ENCODE measurements at places on chromosomes 12 and 14.

GRCh38 chr12:45880533-45880932, 109.8 kb downstream of the SCAF11 start:
- DNase-seq, result no peak

- no peak for DNase-seq
These were observed 12.7 kb downstream of the TGFB3 start for GRCh38 chr14:75969126-75969525.

- DNase-seq, result no peak
These were observed at the start of gene UBC for GRCh38 chr12:124914392-124915238. Gene UBC (minus strand): TSS chr12:124914650. CDS start chr12:124913771, 879 bp downstream.

DNA sequence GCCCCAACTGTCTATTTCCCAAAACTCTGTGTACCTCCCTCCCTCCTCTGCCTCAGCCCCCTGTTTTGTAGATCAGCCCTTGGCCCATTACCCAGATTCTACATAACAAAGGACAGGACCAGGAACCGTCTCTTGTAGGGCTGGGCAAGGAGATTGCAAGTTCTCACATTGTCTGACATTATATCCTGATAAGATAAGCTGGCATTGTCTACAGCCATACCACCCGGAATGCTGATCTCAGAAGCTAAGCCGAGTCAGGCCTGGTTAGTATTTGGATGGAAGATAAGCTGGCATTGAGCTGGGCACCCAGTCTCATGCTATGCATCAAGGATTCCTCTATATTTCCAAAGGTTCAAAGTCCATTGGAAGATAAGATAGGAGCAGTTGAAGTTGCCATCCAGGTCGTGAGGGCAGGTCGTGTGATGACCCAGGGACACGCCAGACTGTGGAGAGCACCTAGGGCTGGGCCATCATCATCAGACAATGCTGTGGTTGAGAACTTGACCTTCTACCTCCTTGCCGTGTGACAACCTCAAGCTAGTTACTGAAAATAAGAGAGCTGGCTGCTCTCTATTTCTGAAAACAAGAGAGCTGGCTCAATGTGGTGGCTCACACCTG, 29.5 kb downstream of the PHETA1 start:
- no peak for DNase-seq

DNA sequence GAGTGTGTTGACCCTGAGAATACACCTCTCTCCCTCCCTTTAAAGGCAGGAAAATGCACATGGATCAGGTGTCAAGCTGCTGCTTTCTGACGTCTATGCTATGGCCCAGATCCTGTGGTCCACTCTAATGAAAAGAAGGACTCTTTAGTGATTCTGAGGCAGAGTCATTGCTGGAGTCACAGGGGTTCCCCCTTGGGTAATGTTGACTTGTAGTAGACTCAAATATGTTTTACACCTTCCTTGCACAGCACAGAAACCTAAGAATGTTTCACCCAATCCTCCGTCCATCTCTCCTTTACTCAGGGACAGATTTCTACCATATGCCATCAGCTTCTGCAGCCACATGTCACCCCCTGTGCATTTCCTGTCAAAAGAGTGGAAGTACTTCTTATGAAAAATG, 525.4 kb downstream of the TMEM121 start:
- DNase-seq, result no peak

DNA sequence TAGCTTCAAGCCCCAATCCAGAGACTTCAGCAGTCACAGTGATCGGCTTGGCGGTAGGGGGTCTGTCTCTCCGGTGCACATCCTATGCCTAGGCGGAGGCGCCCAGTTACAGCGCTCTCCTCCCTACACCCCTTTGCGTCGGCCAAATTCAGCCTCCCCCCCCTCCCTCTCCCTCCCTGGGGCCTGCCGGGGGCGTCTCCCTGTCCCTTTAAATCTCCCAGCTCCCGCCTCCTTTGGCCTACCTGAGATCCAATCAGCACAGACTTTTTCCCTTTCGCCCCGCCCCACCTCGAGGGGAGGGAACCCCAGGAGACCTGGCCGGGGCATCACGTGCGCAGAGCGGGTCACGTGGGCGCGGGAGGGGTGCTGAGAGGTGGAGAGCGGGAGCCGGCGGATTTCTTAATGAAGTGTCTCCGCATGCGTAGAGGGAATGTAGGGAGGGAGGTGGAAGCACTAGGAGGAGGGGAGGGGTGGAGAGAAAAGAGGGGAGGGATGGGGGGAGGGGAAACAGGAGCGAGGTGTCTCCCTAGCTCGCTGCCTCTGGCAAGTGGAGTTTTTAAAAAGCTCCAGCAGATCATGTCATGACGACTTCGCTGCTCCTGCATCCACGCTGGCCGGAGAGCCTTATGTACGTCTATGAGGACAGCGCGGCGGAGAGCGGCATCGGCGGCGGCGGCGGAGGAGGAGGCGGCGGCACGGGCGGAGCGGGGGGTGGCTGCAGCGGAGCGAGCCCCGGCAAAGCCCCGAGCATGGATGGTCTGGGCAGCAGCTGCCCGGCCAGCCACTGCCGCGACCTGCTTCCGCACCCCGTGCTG, at the start of gene HOXC13:
HOXC13 (plus strand) TSS at position 506 of the 815 bp plus-strand sequence; CDS start at position 582, 76 bp downstream.
- peak; percentile 91 for DNase-seq

DNA sequence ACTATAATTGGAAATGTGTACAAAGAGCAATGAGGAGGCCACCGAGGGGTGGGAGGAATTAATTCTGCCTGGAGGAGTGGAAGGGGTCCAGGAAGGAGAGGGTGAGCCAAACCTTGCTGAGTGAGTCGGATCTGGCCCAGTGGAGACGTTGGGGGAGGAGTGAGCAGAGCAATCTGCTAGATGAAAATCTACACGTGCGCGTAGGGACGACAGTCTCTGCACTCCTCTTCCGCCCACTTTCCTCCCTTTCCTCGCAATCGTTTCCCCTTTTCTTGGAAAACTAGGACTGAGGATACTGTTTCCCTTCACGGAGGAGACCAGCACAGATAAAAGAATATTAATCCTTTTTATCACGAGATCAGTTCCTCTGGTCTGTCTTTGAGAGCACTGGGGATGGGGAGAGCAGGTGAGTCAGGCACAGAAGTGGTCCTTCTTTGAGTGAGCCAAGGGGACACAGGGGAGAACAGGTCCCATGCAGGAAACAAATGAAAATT, 2.9 kb upstream of the NAB2 start:
- no peak for DNase-seq

- DNase-seq, result no peak
These were observed 1598.3 kb downstream of the AACS start for GRCh38 chr12:126663304-126664094.

DNA sequence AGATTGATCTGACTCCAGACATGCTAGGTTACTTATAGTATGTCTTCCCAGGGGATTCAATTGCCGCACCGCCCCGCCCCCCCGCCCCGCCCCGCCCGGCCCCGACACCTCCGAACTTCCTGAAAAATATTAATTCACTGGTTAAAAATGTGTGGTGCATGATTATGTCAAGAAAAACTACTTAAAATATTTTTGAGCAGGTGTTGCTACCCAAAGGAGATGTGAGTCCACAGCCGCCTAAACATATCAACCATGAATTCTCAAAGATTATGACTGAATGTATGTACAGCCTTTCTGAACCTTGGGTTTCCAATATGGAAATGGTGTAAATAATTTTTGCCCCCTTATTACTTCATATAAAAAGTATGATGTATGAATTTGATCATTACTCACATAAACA, 2.7 kb upstream of the RIMKLB start:
- no peak for DNase-seq

GRCh38 chr14:37247791-37248461, 50.2 kb downstream of the MIPOL1 start:
- no peak for DNase-seq

- DNase-seq, result no peak
These were observed 1.5 kb downstream of the BCL2L14 start for GRCh38 chr12:12072064-12072760.

DNA sequence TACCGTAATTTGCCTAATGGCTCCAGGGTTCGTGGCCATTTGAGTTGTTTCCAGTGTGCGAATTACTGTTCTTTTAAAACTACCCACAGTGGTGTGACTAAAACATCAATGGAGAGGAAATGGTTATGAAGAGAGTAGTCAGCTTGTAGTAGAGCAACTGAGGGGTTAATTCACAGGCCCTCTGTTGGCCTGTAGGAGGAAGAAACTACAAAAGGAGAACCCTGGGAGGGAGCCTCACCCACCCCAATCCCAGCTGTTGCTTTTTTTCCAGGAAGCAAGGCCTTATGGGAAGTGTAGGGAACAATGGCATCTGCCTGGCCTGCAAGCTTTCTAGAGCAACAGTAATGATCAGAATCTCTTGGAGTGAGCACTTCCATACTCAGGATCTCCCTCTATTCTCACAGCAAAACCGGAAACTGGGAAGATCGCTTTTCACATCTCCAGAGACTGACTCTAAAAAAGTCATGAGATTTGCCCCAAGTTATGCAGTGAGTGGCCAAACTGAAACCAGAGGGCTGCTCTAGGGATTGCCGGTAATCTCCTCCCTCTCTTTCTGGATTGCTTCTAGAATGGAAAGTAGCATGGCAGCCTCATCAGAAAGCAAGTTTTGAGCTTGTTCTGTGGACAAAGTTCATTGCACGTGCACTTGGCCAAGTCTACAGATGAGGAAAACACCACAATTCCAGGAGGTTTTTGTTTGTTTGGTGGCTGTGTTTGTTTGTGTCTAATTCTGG, 125.3 kb upstream of the PWP1 start:
- DNase-seq, result no peak

GRCh38 chr12:125386652-125387051, 321.4 kb downstream of the AACS start:
- no peak for DNase-seq

- DNase-seq, result no peak
These were observed 68.3 kb downstream of the RERG start for GRCh38 chr12:15152868-15153267.

DNA sequence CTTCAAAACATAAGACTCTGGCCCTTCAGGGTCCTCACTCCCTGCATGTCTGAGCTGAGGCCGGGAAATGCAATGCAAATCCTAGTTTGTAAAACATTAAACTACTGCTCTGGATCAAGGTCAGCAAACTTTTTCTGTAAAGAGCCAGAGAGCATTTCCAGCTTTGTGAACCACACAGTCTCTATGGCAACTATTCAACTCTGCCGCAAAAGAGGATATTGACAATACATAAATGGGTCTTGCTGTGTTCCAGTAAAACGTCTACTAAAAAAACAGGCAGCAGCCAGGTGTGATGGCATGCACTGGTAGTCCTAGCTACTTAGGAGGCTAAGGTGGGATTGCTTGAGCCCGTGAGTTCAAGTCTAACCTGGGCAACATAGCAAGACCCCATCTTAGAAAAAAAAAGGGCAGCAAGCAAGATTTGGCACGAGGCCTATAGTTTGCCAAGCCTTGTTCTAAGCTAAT, 22.3 kb downstream of the DDX24 start:
- DNase-seq, result no peak

DNA sequence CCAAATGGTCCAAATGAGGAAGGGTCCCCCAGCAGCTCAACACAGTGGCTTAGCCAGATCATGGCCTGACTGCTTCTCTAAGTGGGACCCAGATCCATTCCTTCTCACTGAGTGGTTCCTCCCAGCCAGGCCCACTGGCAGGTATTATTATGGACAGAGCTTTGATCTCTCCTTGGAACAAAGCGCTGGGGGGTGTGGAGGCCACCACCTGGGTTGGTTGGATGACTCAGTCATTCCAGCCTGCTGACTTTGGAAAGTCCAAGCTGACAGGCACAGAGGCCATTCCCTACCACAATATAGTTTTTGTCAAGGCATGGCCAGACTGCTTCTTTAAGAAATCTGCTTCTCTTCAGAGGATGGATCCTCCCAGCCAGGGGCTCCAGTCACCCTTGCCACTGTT, 341.1 kb downstream of the BTG1 start:
- no peak for DNase-seq

DNA sequence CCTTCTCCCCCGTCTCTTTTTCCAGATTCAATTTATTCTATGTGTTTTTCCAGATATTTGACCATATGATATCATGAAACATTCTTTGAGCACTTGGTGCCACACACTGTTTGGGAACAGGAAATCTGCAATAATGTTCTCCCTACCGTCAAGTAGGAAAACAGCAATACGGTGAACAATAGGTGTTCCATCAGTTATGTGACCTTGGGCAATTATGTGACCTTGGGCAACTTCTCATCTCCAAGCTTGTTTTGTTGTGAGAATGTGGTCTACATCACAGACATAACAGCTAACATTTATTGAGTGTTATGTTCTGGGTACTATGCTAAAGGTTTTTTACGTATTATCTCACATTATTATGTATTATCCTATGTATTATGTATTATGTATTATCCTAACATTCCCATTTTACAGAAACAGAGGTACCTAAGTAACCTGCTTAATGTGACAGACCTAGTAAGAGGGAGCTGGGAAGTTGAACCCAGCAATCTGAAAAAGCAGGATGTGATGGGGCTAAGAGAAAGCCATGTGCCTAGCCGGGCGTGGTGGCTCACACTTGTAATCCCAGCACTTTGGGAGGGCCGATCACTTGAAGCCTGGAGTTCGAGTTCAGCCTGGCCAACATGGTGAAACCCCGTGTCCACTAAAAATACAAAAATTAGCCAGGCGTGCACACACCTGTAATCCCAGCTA, 1.2 kb upstream of the NEK9 start:
- DNase-seq, result no peak

GRCh38 chr12:114508529-114509129, 102.7 kb upstream of the TBX5 start:
- peak; percentile 57 for DNase-seq

DNA sequence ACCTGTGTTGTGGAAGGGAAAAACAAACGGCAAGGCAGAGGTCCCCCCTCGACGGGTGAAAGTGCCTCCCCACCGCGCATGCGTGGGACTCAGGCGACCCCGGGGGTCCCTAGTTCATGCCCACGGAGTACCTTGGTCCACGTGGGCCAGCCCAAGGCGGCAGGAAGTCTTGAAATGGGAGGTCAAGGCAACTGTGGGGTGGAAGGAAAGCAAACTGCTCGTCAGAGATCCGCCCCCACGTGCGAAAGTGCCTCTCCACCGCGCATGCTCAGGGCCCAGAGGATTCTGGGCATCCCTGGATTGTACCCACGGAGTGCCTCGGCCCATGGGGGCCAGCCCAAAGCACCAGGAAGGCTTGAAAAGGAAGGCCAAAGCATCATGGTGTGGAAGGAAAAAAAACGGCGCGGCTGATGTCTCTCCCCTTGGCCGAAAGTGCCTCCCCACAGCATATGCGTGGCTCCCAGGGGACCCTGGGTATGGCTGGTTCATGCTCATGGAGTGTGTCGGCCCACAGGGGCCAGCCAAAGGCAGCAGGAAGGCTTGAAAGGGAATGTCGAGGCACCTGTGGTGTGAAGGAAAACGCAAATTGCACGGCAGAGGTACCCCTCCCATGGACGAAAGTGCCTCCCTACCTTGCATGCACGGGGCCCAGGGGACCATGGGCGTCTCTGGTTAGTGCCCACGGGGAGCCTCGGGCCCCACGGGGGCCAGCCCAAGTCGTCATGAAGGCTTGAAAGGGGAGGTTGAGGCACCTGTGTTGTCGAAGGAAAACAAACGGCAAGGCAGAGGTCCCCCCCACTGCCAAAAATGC, 369.7 kb downstream of the ALG10 start:
- no peak for DNase-seq
